ENCODE measurements at places on chromosomes 7 and 10.

DNA sequence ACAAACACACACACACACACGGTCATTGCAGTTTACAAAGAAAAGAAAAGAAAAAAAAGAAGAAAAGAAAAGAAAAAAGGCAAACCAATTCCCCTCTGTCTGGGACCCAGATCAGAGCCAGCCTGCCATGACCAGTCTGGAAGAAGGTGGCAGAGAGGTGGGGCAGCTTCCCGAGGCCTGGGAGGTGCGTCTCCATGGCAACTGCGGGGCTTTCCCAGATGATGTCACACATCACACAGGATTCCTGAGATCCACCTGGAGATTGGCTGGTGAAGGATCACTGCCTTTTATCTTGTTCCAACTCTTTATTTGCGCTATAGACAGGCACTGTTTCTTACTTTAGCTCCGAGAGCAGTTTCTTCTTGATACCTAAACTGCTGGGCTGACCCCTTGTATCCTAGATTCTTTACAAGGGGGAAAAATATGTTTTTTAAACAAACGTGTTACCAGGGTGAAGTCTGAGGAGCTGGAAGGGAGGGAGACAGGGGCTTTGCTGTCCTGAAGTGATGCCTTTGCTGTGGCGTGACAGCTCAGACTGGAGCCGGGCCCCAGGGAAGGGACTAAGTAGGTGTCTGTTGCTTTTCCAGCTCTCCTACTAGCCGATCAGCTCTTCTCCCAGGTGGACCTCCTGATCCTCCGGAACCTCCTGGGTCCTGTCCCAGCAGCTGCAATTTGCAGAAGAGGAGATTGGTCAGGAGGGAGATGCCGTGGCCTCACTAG is 298.5 kb downstream of the KLF6 start:
- no peak for DNase-seq

- DNase-seq: no peak
These were observed 14.0 kb upstream of the SCART1 start for GRCh38 chr10:133439517-133440461.

DNA sequence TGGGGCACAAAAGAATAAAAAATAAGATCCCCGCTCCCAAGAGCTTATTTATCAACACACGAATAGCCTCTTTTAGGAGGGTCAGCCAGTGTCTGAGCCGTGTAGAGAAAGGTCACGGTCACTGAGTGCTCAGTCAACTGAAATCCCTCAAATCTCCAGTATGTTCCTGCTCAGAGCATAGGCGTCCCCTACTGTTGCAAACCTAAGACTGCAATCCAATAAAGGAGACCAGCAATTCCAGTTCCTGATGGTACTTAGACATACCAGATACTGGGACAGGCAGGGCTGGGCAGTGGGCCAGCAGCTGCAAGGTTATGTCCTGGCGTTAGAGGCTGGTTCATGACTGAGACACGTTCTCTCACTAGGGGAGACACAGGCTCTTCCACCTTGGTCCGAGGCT is 93.6 kb downstream of the CACNB2 start:
- no peak for DNase-seq

- no peak for DNase-seq
These were observed 50.3 kb downstream of the PALD1 start for GRCh38 chr10:70528741-70529362.

DNA sequence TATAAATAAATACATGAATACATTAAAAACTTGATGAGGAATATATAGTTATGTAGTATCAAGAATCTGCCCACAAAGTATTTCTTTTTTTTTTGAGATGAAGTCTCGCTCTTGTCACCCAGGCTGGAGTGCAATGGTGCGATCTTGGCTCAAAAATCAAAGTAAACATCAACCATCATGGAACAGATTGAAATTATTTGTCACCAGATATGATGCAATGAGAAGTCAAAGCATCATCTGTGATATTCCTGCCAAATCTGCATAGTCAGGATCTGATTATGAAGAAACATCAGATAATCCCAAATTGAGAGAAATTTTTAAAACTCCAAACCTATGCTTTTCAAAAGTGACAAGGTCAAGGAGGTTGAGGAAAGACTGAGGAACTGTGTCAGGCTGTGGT is 5.1 kb upstream of the CYP2C18 start:
- no peak for DNase-seq

DNA sequence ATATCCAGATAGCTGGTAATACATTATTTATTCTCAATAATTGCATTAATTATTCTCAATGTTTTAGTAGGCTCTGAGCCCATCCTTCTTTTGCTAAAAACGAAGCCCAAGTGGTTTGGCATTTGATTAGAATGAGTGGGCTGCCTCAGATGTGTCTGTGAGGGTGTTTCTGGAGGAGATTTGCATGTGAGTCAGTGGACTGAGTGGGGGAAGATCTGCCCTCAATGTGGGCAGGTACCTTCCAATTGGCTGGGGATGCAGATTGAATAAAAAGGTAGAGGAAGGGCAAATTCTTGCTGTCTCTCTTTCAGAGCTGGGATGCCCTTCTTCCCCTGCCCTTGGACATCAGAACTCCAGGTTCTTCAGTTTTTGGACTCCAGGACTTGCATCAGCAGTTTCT is 290.6 kb upstream of the SMIM30 start:
- DNase-seq: no peak

GRCh38 chr7:100599911-100600729 is 2.0 kb upstream of the PCOLCE start:
- no peak for DNase-seq

DNA sequence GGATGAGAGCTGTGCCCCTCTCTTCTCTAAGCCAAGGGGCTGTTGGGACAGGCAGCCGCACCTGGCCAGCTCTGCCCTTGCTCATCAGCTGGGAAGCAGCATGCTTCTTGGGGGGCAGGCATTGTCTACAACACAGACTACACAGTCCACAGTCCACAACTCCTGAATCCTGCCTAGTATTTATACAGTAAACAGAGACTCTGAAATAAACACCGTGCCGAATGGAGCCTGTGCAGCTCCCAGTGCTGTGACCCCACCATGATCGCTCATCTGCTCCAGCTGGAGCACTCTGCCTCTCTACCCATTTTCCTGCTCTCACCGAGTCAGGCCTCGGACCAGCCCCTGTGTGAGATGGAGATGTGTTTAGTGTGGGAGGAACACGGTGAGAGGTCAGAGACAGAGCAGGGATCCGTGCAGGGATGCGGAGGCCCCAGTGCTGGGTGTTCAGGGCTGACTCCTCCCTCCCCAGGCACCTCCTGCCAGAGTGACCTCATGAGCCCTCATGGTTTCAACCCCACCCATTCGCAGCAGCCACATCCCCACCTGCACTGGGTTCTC is 608.0 kb downstream of the DNAJB6 start:
- no peak for DNase-seq

- DNase-seq: no peak
These were observed 22.5 kb downstream of the SEMA3D start for GRCh38 chr7:85164376-85164775.

DNA sequence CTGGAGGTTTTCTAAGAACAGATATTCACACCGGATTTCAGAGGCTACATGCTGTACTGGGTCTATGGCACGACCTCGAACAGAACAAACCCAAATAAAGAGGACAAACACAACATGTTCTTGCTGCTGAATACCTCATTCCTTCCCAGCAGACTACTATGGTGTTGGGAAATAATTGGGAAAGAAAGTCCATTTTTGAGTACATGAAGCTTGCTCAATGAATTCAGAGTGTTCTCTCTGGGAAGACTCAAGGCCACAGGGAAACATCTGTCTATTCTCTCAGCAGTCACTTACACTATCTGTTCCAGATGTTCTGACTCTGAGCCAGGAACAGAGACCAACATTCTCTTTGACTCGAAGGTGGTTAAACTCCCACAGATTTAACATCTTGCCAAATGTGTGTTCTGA is 30.9 kb downstream of the LAMB1 start:
- DNase-seq: peak; percentile 89

Data from SK-N-MC (cell line).